ENCODE measurements at places on chromosomes 3 and 15.

- no peak for DNase-seq
Measured at GRCh38 chr3:133832802-133833144, 27.2 kb downstream of the SRPRB start.

GRCh38 chr3:41601404-41601987, 360.4 kb downstream of the ULK4 start:
- no peak for DNase-seq

GRCh38 chr15:53384417-53384816, 375.0 kb downstream of the WDR72 start:
- no peak for DNase-seq

DNA sequence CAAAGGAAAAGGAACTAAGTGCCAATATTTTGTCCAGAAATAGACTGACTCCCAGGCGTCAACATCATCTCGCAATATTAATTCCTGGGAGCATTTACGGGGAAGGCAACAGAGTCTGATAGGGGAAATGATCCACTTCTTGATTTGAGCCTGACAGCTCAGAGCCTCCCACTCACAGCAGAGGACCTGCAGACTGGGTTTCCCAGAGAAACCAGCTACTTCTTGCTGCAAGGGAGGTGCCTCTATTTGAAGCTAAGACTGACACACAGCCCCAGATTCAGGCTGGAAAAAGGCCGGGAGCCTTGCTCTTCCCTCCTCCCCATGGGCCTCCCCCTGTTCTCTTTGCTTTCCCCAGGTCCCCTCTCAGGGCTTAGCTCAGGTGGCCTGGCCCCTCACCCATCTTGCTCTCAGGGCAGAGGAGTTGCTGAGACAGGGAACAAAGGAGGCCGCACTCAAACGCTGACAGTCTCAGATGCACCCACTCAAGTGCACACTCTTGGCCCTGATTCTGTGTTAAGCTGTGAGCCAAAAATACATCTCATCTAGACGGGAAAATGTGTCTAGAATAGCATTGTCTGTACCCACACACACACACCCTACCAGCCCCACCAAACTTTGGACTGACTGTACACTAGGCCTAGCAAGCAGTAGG, 49.8 kb upstream of the DCLK3 start:
- DNase-seq = no peak

GRCh38 chr3:8103954-8104353, 397.7 kb upstream of the LMCD1 start:
- no peak for DNase-seq

DNA sequence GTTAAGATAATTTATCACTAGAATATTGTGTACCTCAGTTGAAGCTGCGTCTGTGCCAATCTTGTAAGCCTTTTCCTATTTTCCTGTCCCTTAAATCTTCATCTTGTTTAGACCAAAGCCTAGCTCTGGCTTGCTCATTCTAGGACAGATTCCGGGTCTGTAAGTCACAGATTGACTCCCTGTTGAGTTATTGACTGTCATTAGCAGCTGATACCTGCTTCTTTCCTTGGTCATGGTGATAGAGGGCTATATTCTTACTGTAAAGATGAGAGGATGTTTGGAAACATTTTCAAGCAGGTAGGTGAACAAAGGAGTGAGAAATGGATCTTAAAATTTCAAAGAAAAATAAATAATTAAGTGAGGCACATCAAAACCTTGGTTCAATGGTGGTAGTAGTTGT, 200.2 kb downstream of the KCNH8 start:
- no peak for DNase-seq

DNA sequence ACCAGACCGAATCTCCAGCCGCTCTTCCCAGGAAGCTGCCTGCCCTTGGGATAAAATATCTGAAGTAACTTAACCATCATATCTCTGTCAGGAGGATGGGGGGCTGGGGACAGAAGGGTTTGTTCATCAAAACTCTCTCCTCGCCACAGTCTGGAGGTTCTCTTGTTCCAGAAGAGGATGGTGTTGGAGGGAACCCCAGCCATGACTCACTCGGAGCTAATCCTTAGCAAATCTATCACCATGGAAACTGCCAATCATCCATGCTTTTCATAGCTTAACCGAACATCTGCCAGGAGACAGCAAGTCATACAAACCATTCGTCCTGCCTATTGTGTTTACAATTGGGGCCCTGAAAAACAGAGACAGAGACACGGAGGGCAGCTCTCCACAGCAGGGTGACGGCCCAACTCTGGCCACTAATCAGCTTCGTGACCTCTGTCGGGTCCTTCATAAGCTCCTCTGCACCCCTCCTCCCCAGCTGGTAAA, 73.8 kb upstream of the HEG1 start:
- no peak for DNase-seq

GRCh38 chr3:64505419-64505818, 182.4 kb downstream of the ADAMTS9 start:
- DNase-seq = no peak

DNA sequence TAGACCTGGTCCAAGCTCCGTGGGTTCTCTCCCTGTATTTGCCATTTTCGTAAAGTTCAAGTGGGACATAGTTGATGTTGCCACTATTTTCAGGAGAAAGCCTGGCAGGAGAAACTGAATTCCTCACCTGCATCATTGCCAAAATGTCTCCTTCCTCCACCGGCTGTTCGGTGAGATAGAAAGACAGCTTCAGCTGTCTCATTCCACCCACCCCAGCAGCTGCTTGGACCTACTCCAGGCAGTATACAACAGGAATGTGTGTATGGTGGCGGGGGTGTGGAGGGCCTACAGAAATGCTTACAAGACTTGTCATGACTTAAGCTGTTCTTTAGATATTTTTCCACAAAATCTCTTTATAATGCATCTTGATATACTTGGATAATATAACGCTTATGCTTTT, 132.7 kb upstream of the RAP2B start:
- DNase-seq = no peak

- DNase-seq = no peak
Measured at GRCh38 chr15:26243382-26243781, 380.3 kb upstream of the ATP10A start.

DNA sequence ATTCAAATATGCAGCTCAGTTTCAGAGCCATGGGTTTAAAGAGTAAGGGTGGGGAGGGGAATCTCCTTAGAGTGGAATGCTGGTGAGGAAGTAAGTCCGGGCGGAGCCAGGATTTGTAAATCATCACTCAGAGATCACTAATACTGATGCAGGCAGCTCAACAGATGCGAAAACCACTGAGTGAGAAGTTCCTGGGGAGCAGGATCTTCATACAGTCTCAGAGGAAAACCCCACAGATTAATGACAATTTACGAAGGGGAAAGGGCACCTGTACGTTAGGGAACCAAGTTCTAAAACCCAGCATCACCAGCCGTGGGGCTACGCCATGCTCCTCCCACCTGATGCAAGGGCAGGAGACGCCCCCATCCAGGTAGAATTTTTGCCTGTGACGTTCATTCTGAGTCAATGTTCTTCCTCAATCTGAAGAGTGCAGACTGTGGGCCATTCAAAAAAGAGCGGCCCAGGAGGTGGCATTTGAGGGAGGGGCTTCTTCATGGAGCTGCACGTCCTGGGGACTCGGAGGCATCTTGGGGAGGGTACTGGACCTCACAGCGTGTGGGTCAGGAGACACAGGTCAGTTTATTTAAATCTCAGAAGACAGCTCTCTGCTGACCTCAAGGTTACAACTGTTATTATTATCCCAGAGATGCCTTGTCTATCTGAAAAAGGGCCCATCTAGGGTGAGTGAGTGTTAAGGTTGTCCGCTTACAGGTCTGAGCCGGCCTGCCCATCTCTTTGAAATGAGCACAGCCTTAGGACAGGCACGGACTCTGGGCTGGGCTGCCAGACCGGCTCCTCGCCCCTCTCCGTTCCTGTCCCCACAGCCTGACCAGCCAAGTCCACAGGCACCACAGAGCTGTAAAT, 228.0 kb downstream of the XXYLT1 start:
- DNase-seq = no peak

DNA sequence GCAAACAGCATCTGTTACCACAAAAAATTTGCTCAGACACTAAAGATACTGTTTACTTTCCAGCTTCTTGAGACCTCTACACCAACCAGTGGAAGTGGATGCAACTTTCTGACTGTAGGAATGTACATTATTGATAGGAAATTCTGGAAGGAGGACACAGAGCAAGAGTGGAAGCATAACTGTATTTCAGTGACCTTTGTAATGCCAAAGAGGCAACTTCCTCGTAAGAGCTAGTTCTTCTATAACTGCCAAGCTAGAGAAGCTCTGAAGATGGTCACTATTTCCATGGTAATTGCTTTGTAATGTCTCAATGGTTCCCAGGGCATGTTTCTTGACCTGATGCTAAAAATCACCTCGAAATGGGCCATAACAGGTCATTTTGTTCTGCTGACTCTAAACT, 96.3 kb upstream of the SLC2A2 start:
- DNase-seq = no peak

DNA sequence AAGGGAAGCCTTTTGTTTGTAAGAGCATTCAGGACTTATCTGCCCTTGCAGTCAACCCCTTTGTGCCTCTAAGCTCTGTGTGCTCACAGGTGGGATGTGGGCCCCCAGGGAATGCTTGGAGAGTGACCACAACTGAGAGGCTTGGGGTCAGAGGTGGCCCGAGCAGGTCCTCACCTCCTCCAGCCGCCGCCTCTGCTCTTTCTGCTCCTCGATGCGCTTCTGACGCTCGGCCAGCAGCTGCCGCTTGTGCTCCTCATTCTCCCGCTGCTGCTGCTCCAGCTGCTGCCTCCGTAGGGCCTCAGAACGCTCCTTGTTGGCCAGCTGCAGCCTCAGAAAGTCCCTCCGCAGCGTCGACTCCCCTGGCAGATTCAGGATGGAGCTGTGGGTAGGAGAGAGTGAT, 130.8 kb upstream of the SLC2A2 start:
- no peak for DNase-seq

DNA sequence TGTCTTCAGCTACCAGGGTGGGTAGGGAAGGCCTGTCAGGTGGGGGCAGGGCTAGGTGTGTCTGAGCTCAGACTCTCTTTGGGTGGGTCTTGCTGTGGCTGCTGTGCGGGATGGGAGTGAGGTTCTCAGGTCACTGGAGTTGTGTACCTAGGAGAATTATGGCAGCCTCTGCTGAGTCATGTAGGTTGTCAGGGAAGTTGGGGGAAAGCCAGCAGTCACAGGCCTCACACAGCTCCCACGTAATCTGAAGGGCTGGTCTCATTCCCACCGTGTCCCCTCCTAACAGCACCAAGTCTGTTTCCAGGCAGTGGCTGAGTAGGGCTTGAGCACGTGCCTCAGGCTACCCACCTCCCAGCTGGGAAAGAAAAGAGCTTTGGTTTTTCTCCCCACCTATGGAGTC, 67.0 kb downstream of the CHCHD4 start:
- DNase-seq = no peak

- no peak for DNase-seq
Measured at GRCh38 chr3:52860424-52860768, 25.6 kb upstream of the MUSTN1 start.

- peak; percentile 42 for DNase-seq
Measured at GRCh38 chr3:50675179-50676030, 678 bp downstream of the DOCK3 start.

DNA sequence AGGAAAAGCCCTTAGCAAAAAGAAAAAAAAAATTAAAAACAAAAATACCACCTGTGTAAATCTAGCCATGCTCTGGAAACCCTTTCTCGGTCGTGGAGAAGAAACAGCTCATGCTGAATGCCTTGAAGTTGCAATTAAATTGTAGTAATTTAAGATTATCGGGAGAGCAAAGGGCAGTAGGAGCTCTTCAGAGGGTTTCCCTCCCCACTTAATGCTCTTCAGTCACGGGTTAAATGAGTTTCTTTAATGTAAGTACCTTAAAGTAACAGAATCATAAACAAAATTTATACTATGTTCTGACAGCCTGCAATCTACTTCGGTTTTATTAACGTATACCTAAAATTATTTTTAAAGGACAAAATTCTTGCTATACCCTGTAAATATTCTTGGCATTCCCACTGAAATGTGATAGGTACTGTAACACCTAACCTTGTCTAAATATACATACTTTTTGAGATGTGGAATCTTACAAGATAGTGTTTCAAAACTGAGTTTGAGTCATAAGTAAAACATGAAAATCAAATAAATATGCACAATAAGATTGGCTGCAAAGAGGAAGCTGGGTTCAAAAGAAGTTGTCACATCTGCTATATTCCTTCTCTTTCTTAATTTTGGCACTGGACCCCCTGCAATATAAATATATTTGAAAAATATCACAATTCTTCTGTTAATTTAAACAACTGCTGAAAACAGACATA, 5.3 kb downstream of the FOXP1 start:
- no peak for DNase-seq

DNA sequence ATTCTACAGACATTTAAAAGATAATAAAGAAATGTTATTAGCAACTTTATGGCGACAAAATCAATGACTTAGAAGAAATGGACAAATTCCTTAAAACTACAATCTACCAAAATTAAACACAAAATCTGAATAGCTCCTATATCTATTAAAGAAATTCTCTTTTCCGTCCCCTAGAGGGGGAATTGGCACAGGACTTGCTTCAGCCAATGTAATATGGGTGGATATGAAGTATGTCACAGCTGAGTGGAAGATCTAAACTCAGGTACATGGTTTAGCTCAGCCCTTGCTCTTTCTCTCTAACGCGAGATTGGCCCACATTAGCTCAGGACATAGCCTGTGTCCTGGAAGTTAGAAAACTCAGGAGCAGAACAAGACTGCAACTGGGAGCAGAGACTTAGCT, 79.3 kb downstream of the DNAH12 start:
- DNase-seq = no peak

DNA sequence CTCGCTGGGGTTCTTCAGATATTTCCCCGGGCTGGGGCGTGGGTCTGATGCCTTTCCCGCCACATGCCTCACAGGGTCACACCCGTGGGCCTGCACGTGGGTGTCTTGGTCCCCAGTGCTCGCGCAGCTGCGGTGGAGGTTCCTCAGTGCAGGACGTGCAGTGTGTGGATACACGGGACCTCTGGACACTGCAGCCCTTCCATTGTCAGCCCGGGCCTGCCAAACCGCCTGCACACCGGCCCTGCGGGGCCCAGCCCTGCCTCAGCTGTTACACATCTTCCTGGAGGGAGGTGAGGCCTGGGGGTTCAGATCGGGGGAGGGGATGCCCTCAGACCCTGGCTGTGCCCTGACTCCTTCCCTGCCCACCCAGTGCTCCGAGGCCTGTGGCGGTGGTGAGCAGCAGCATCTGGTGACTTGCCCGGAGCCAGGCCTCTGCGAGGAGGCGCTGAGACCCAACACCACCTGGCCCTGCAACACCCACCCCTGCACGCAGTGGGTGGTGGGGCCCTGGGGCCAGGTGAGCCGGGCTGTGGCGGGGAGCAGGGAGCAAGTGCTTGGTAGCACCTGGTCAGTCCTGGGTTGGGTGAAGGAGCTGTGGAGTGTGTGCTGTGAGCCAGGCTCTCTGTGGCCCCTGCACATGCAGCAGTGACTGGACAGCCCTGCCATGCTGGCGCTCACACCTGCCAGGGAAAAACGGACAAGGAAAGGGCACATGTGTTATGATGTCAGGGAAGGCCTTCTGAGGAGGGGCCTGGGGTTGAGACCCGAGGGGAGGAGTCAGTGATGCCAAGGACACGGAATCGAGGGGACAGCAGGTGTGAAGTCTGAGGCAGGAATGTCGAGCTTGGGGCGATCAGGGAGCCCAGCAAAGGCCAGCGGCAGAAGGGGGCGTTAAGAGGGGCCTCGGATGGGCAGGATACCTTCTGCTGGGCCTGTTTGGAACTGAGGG, 88.9 kb downstream of the TBC1D2B start:
- no peak for DNase-seq

- DNase-seq = no peak
Measured at GRCh38 chr3:16929311-16929710, 44.6 kb downstream of the PLCL2 start.
